D341Med (cell line): ENCODE measurements at places on chromosomes 5 and 9.

GRCh38 chr9:34451135-34451534 lies 7.2 kb downstream of the FAM219A start:
- DNase-seq, result no peak

- DNase-seq, result no peak
Observed at GRCh38 chr5:134975843-134976242, 8.1 kb downstream of the CATSPER3 start.

DNA sequence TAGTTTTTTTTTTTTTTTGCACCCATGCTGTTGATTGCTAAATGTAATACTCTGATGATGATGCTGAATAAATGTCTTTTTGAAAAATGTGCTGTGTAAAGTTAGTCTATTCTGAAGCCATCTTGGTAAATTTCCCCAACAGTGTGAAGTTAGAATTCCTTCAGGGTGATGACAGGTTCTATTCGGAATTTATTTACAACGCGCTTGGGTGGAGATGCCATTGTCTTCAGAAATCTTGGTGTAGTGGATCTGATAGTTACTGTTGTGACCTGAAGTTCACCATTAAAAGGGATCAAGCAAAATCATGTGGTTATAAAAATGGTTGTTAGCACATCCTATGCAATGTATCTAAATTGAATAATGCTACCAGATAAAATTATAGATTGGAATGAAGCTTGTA lies 36.3 kb upstream of the DMRT1 start:
- DNase-seq, result no peak

DNA sequence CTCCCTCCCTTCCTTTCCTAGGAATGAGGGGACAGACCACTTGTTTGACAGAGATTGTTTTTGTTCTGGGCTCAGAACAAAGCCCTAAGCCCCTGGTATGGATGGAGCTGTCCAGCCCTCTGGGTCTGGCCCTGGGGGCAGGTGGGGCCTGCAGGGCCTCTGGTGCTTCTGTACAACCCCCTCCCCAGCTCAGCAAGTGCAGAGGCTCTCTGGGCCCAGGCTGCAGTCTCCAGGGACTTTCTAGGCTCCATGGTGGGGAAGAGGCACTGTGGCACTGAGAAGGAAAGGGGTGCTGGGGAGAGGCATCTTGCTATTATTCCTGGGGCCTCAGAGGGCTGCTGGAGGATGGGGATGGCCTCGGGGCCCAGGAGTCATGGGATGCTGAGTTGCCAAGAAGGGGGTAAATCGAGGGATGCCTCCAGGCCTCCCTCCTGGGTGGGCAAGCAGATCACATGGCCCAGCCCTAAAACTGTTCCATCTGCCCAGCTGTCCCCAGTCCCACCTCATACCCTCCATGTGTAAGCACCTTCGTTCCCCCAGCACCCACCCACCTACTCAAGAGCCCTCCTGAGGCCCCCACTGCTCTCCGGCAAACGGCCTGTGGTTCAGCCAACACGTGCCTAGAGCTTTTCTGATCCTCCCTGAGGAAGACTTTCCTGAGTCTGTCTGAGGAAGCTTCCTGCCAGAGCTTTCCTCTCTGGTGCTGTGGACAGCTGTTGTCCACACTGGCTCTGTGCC lies 225.7 kb downstream of the CACNA1B start:
- DNase-seq, result peak; percentile 18

- peak; percentile 86 for DNase-seq
Observed at GRCh38 chr5:150789943-150790611, 11.5 kb downstream of the SMIM3 start.

DNA sequence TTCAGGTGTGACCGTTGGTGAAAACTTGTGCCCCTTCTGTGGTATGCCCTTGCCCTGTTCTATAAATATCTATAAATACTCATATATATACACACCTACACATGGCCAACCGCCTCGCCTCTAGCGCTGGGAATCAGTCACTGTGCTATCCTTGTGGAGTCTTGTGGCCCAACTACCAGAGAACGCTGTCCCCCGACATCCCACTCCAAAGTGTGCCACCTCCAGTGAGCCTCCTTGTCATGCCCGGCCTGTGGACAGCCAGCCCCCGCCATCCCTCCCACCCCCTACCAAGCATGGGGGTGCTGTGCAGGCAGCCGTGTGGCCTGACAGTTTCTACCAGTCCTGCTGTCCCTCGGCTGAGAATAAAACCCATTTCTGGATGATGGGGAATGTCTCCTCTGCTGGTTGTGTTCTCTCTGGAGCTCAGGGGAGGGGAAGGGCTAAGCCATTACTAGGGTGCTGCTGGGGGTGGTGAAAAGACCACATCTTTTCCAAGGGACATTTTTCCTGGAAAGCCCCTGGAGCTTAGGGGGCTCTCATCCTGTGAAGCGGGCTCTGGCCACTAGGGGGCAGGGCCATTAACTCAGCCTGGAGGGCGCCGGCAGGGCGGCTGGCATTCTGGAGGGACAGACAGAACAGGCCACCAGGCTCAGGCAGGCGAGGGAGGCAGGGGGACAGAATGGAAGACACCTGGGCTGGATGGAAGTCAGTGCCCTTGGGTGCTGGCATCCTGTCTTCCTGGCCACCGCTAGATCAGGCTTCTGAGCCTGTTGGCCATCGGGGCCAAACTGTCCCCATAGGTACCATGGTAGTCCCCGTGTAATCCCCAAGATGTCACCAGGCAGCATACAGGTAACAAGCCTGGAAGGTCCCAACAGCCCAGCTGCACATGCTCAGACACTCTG lies 20.7 kb downstream of the GOLGA2 start:
- DNase-seq, result peak; percentile 89

DNA sequence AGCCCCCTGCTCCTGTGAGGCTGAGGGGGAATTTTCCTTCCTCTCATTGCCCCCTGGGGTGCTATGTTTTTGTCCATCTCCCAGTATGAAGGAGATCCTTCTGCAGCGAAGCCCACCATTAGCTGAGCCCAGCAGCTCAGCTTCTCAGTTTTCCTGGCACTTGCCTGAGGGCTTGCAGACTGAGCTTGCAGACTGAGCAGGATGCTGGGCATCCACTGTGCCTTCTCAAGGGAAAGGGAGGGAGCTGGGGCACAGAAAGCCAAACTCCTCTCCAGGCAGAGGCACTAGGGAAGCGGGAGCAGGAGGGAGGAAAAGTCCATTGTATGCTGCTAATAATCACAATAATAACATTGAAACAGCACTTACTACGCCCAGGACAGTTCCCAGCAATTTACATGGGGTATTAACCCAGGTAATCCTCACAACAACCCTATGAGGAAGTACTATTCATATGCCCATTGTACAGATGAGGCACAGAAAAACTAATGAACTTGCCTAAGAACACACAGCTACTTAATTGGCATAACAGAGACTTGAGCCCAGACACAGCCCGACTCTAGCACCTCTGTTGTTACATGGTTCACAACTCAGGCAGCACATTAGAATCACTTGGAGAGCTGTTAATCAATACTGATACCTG lies 86.9 kb upstream of the SSBP2 start:
- DNase-seq, result no peak

- no peak for DNase-seq
Observed at GRCh38 chr5:135039271-135040033, 5.4 kb upstream of the PITX1 start.

DNA sequence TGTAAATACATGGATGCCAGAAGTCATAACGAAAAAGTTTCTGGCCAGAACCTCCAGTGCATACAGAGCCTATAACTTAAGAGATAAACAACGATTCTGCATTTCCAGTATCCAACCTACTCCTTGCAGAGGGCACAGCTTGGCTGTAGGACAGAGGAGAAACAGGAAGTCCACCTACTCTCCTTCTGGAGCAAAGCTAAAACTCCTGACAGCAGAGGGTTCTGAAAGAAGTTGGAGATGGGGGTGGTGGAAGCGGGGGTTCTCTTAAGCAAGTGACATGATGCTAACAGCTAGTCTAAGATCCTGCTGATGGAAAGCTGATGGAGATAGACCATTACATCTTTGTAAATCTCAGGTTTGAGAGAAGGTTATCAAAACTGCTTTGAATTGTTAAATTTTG lies 35.5 kb upstream of the CTNNAL1 start:
- no peak for DNase-seq

- no peak for DNase-seq
Observed at GRCh38 chr5:160835818-160836528, 16.0 kb downstream of the ATP10B start.

GRCh38 chr5:137778772-137779564 lies 24.8 kb upstream of the HNRNPA0 start:
- peak; percentile 38 for DNase-seq

- no peak for DNase-seq
Observed at GRCh38 chr9:92989561-92989960, 42.2 kb downstream of the FGD3 start.

GRCh38 chr9:3732077-3733038 lies 206.6 kb upstream of the RFX3 start:
- DNase-seq, result peak; percentile 70
